ENCODE measurements at places on chromosomes 3 and 15.

- no peak for DNase-seq
Measured at GRCh38 chr3:157363393-157363792, 73.3 kb upstream of the PTX3 start.

- no peak for DNase-seq
Measured at GRCh38 chr15:90305932-90306331, 40.5 kb downstream of the NGRN start.

DNA sequence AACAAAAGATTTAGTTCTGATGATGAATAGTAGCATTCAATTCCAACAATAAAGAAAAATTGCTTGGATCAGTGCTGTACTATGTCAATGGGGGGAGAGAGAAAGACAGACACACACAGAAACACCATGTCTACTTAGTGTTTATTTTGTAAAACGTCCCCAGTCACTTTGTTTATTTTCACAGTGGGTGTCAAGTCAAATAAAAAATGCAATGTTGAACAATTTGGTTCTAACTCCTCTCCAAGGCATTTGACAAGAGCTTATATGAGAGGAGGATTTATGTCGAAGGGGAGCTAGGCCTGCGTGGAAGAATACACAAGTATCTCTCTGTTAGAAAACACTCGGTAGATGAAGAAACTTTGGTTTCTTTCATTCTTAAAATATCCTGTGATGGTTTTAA, 201.7 kb upstream of the SLC2A2 start:
- DNase-seq, result no peak

DNA sequence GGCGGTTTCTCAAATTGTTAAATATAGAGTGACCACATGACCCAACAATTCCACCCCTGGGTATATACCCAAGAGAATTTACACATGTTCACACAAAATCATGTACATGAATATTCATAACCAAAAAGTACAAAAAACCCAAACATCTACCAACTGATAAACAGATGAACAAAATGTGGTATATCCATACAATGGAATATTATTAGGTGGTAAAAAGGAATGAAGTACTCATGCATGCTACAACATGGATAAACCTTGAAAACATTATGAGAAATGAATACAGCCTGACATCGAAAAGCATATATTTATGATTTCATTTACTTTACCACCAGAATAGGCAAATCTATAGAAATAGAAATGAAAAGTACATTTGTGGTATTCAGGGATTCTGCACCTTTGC, 7.4 kb downstream of the PLCB2 start:
- no peak for DNase-seq

GRCh38 chr15:100338971-100339444, 2.8 kb downstream of the ADAMTS17 start:
- peak; percentile 89 for DNase-seq

GRCh38 chr15:35304389-35304788, 219.3 kb upstream of the NANOGP8 start:
- DNase-seq, result no peak

- DNase-seq, result peak; percentile 60
Measured at GRCh38 chr3:156304406-156304805, 184.0 kb downstream of the KCNAB1 start.

- DNase-seq, result no peak
Measured at GRCh38 chr15:59237924-59238331, 31.3 kb downstream of the LDHAL6B start.

- DNase-seq, result no peak
Measured at GRCh38 chr3:126026277-126026751, 57.3 kb downstream of the ROPN1B start.

Data from fibroblast of pulmonary artery (primary cell).